ENCODE measurements at places on chromosomes 5 and 9.
A peak's percentile ranks its signal among the peaks of the same experiment; 100 is the strongest.

DNA sequence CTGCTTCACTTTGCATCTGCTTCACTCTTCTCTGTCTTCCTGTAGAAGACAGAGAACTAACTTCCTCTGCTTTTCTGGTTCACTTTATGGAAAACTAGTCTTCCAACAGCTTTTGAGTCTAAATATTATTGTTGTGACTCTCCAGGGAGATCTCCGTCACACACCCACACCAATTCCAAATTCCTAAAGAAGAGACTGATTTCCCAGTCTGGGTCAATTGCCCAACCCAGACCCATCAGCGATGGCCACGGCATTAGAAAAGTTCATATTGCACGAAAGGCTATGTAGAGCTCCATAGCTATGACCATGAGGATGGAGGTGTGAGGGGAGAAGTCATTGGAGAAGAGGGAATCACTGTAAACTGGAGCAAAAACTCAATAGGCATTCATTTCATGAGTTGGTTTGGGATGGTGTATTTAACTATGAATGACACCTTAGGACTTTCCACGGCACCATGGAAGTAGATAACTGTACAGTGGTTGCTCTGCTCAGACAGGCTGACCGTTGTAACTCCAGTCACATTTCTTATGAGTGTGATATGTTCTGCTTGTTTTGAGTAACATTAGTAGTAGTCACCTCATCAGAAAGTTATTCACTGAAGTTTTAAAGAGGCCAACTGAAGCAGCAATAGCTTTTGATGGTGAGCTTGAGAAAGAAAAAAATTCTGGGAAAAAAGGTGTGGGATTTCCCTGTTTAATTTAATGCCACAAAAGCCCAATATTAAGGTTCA is 78.1 kb upstream of the MAMDC2 start:
- H3K36me3 ChIP-seq, result no peaks in the 10 kb centered on the region
- H3K4me3 ChIP-seq, result no peak overlapping the region
- no peak for DNase-seq

DNA sequence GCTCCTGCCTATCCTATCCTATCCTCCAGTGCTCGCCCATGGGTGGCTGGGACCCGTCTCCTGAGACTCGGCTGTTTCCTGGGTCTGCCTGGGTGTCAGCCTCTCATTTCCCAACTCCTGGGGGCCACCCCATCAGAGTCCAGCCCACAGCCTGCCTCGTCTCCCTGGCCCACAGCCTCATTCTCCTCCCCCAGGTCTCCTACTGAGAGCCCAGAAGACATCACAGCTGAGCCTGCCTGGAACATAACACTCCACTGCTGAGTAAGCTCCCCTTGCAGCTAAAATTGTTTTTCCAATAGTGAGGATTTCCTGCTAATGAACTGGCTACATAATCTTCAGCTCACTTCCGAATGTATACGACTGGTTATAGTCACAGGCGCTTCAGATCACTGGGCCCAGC is 95.3 kb downstream of the TTLL11 start:
- no peak overlapping the region for H3K27ac ChIP-seq
- no peaks in the 10 kb centered on the region for H3K4me1 ChIP-seq
- DNase-seq, result no peak
- no peaks in the 10 kb centered on the region for H3K27me3 ChIP-seq

GRCh38 chr9:106697750-106698502 is 165.0 kb upstream of the ZNF462 start:
- no peak overlapping the region for H3K27ac ChIP-seq
- DNase-seq, result peak; percentile 63
- no peaks in the 10 kb centered on the region for H3K36me3 ChIP-seq
- no peaks in the 10 kb centered on the region for H3K27me3 ChIP-seq
- H3K4me3 ChIP-seq, result peak overlapping the region; percentile 62
- no peaks in the 10 kb centered on the region for H3K4me1 ChIP-seq

- no peaks in the 10 kb centered on the region for H3K36me3 ChIP-seq
- no peak overlapping the region for H3K4me3 ChIP-seq
- DNase-seq, result no peak
- H3K27ac ChIP-seq, result no peak overlapping the region
Observed at GRCh38 chr5:131382407-131383395, 118.8 kb downstream of the CDC42SE2 start.

DNA sequence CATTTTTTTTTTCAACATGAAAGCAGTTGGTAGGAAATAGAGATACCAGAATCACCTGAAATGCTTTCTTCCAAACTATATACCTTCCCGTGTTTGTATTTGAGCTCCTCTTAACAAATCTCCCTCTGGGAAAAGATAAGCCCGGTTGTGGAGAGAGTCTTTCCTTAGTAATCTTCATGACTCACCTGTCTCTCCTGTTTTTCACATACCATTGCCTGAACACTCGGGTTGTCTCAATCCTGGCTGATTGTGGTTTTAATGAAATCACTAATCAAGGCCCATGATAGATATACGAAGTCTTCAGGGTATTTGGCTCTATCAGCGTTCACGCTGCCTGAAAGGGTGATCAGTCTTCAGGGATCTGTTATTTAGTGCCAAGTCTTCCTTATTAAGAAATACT is 136.7 kb downstream of the MAN2A1 start:
- DNase-seq, result no peak
- H3K4me1 ChIP-seq, result no peaks in the 10 kb centered on the region
- no peak overlapping the region for H3K4me3 ChIP-seq
- no peaks in the 10 kb centered on the region for H3K27me3 ChIP-seq

DNA sequence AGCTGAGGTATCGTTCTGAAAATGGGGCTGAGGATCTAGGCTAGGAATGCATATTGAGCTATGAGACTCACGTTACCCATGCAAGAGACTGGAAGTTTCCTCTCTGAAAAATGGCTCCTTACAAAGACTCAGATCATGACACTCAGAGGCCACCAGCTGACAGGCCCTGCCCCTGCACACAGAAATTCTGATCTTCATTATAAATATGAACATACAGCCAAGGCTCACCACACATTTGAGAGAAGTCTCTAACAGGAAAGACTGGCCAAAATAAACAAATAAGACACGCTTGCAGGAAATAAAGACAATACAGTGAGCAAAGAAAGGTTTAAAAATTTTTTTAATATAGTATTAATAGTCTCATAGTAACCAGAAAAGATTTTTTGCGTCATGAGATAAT is 365.9 kb downstream of the NFIB start:
- H3K27ac ChIP-seq, result no peak overlapping the region
- no peaks in the 10 kb centered on the region for H3K36me3 ChIP-seq

- H3K27ac ChIP-seq, result no peak overlapping the region
- H3K4me3 ChIP-seq, result no peak overlapping the region
- DNase-seq, result no peak
- no peaks in the 10 kb centered on the region for H3K4me1 ChIP-seq
Observed at GRCh38 chr5:81794226-81794625, 43.3 kb upstream of the SSBP2 start.

- no peaks in the 10 kb centered on the region for H3K36me3 ChIP-seq
- no peaks in the 10 kb centered on the region for H3K4me1 ChIP-seq
- H3K27me3 ChIP-seq, result no peaks in the 10 kb centered on the region
- H3K27ac ChIP-seq, result no peak overlapping the region
- no peak overlapping the region for H3K4me3 ChIP-seq
Observed at GRCh38 chr9:10026443-10026984, 586.3 kb downstream of the PTPRD start.

- DNase-seq, result no peak
- no peak overlapping the region for H3K27ac ChIP-seq
- peaks cover 6% of the 10 kb centered on the region for H3K36me3 ChIP-seq
- no peaks in the 10 kb centered on the region for H3K4me1 ChIP-seq
- no peak overlapping the region for H3K4me3 ChIP-seq
Observed at GRCh38 chr9:111386386-111386785, 56.4 kb upstream of the OR2K2 start.

DNA sequence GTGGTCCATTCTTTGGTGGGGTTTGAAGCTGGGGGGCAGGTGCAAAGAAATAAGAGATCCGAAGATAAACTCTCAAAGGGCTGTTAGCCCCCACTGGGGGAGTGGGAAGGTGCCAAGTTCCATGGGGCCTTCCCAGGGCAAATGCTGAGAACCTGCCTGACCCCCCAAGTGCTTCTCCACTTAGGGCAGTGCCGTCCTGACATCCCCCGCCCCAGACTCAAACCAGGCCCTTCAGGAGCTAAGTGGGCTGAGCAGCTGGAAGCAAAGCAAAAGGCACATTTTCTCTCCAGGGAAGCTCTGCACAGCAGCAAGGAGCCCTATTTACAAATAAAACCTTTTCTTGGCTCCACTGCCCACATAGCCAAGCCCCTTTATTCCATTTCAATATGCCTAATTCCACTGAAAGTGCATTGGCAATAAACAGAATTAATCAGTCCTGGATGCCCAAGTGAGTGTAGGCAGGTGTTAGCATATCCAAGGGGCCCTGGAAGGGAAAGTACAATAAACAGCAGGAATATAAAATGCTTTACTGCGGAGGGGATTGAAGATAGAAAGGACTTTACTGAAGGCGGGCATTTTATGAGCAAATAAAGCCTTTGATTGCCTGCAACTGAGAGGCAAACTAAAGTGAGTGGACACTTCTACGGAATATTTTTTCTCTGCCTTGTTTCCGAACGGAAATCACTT is 44.6 kb downstream of the WHRN start:
- H3K36me3 ChIP-seq, result no peaks in the 10 kb centered on the region
- H3K27ac ChIP-seq, result no peak overlapping the region
- DNase-seq, result no peak
- no peaks in the 10 kb centered on the region for H3K27me3 ChIP-seq
- H3K4me1 ChIP-seq, result no peaks in the 10 kb centered on the region

GRCh38 chr9:13665418-13666066 is 386.1 kb upstream of the MPDZ start:
- H3K36me3 ChIP-seq, result no peaks in the 10 kb centered on the region
- DNase-seq, result no peak
- H3K4me1 ChIP-seq, result no peaks in the 10 kb centered on the region
- H3K27me3 ChIP-seq, result no peaks in the 10 kb centered on the region
- no peak overlapping the region for H3K27ac ChIP-seq

- no peaks in the 10 kb centered on the region for H3K27me3 ChIP-seq
- DNase-seq, result peak; percentile 30
- peak overlapping the region; percentile 74 for H3K27ac ChIP-seq
- no peak overlapping the region for H3K4me3 ChIP-seq
- H3K4me1 ChIP-seq, result no peaks in the 10 kb centered on the region
Observed at GRCh38 chr5:67897431-67897830, 318.1 kb upstream of the PIK3R1 start.

DNA sequence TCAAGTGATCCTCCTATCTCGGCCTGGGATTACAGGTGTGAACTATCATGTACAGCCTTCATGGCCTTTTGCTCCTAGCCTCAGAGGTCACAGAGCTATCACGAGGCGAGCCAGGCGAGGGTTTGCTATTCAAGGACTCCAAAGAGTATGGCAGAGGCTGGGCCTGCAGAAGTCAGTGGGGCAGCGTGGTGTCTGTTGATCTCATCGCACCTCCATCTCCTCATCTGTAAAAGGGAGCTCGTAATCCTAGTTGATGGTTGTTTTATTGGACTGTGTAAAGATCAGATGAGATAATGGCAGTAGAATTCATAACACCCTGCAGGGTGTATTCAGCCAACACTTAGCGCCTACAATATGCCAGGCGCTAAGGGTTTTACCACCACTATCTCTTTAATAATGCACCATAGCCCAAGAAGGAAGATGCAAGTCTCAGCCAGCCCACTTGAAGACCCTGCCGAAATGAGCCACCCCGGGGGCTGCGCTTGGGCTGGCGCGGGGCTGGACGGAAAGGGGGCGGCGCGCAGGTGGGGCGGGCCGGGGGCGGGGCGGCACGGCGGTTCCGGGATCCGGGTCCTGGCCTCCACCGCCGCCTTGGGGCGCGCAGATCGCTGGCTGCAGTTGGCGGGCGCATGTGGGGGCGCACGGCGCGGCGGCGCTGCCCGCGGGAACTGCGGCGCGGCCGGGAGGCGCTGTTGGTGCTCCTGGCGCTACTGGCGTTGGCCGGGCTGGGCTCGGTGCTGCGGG is at the start of gene GALNT12:
Gene GALNT12, plus strand, starts transcription at position 601 of the 744 bp plus-strand sequence. Its CDS starts 29 bp downstream, at position 630.
- peaks cover 53% of the 10 kb centered on the region for H3K27me3 ChIP-seq
- H3K4me1 ChIP-seq, result no peaks in the 10 kb centered on the region
- peak within 1 kb of the TSS; percentile 56 for H3K4me3 ChIP-seq
- DNase-seq, result no peak
- no peaks in the 10 kb centered on the region for H3K36me3 ChIP-seq

DNA sequence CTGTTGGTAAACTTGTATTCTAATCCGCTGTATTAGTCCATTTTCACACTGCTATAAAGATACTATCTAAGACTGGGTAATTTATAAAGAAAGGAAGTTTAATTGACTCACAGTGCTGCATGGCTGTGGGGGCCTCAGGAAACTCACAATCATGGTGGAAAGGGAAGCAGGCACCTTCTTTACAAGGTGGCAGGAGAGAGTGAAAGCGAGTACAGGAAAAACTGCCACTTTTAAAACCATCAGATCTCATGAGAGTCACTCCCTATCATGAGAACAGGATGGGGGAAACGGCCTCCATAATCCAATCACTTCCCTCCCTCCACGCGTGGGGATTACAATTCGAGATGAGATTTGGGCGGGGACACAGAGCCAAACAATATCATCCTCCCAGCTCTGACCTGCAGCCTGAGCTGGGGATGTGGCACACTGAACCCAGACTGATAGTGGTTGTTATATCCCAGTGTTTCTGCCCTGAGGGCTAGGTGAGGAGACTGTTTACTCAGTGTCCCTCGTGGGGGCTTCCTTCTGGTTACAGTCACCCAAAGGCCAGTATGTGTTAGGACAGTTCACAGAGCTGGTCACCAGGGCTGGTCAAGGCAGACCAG is 488.3 kb downstream of the KDM4C start:
- no peak for DNase-seq
- H3K4me3 ChIP-seq, result no peak overlapping the region
- H3K4me1 ChIP-seq, result no peaks in the 10 kb centered on the region
- no peaks in the 10 kb centered on the region for H3K27me3 ChIP-seq
- no peaks in the 10 kb centered on the region for H3K36me3 ChIP-seq

GRCh38 chr9:16664211-16664610 is 206.3 kb downstream of the BNC2 start:
- H3K4me1 ChIP-seq, result no peaks in the 10 kb centered on the region
- H3K27ac ChIP-seq, result no peak overlapping the region
- H3K27me3 ChIP-seq, result no peaks in the 10 kb centered on the region

DNA sequence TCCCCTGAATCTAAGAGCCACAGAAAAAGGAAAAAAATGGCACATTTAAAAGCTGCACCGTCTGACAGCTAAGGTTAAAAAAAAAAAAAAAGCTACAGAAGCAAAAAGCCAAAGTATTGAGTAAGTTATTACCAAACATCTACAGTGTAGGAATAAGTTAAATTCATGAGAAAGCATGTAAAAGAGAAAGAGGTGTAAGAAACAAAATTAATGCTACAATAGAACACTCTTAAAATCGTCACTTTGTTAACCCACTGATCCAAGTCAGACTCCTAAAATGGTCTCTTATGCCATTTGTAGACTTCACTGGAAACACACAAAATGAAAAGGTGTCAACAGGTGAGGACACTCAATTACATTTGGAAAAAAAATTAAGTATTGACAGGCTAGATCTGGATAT is 120.2 kb downstream of the SSBP2 start:
- H3K4me1 ChIP-seq, result no peaks in the 10 kb centered on the region
- no peak for DNase-seq
- no peak overlapping the region for H3K27ac ChIP-seq
- H3K4me3 ChIP-seq, result no peak overlapping the region
- H3K36me3 ChIP-seq, result no peaks in the 10 kb centered on the region
- no peaks in the 10 kb centered on the region for H3K27me3 ChIP-seq

GRCh38 chr5:164119806-164120447 is 614.5 kb downstream of the MAT2B start:
- no peaks in the 10 kb centered on the region for H3K36me3 ChIP-seq
- H3K27ac ChIP-seq, result no peak overlapping the region
- no peaks in the 10 kb centered on the region for H3K27me3 ChIP-seq
- no peak overlapping the region for H3K4me3 ChIP-seq

- DNase-seq, result no peak
- H3K27ac ChIP-seq, result peak overlapping the region; percentile 19
- H3K36me3 ChIP-seq, result no peaks in the 10 kb centered on the region
- no peaks in the 10 kb centered on the region for H3K4me1 ChIP-seq
- no peaks in the 10 kb centered on the region for H3K27me3 ChIP-seq
Observed at GRCh38 chr9:106906129-106906528, 43.2 kb downstream of the ZNF462 start.
